ENCODE measurements at places on chromosomes 12 and 14.

DNA sequence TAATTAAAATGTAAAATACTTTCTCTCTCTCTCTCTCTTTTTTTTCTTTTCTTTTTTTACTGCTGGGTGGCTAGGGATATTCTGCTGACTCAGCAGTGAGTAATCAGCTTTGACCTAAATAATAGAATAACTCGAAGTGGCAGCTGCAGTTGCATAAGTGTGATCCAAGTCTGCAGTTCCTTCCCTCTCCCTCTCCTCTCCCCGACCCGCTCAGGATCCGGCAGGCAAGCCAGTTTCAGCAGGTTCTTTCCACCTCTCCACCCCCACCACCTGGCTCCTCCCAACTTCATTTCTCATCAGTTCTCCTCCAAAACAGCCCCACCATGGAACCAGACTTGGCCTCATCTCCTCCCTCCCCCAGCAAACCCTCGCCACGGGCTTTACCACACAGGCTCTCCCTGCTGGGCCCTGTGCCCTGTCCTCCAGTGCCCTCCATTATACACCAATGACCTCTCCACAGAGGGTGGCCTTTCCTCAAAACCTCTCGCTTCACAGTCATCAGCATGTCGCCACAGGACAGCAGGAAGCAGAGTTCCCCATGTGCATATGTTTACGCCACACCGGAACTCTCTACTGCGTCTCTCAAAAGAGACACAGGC, 22.4 kb downstream of the SLC7A8 start:
- DNase-seq, result no peak

DNA sequence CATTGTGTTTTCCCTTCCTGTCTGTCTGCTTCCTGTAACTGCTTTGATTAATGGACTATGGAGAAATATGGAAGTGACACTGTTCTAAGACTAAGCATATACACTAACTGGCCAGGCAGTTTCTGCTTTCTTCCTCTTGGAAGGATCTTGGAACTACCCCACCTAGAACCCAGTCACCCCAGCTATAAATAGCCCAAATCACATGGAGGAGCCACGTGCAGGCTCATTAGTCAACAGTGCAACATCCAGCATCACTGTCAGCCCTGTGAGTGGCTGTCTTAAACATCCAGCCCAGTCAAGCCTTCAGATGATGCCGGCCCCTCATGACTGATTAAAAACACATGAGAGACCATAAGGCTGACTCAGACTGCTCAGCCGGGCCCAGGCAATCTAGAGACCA, 39.2 kb downstream of the BCAT1 start:
- no peak for DNase-seq

- DNase-seq, result no peak
Observed at GRCh38 chr12:12800406-12801180, 12.6 kb upstream of the DDX47 start.

GRCh38 chr12:56010111-56010570, 10.7 kb upstream of the IKZF4 start:
- DNase-seq, result no peak

DNA sequence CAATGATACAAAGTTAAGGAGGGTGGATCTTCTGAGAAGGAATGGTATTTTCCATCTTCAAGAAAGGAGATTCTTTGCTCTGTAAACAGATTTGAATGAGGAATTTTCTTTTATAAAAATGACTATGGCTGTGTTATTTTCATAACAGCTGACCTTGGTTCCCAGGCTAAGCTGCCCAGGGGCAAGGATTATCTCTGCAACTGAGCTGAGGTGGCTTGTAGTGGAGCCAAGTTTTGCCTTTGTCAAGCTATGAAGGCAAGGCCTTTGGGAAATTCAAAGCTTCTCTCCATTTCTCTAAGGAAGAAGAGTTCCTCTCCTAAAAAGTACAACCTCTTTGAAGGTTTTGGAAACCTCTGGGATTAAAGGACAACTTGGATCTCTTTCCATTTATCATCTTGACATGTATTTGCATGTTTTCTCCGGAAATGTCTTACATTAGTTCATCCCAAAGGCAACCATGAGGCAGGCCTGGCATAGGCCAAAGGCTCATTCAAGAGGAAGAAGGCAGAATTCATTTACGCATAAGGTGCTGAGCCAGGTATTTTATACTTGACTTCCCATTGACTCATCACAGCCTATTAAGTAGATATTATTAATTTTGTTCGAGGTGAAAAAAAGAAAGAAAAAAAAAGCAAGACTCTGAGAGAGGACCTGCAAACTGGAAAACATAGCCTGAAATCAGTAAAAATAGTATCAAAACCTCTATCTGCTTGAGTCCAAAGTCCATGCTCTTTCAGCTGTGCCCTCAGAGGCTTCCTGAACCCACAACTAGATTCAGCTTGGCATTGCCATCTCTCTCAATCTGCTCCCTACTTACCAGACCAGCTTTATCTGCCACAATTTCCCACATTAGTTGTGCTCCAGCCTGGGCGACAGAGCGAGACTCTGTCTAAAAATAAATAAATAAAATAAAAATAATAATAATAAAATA, 24.0 kb upstream of the CKAP4 start:
- no peak for DNase-seq

DNA sequence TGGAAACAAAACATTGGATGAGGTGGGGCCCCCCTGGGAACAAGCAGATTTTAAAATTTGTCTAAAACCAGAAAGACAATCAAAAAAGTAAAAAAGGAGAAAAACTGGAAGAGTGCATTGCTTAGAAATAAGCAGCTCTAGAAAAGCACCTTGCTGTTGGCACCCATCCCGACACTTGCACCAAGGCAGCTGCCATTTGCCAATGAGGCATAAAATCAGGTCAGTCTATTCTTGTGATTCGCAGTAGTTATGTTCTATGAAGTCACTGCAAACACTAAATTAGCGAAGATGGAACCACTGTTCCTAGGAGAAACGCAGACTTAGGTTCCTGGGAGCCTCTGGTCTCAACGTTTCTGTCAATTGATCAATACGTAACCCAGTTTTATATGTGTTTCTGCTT, 16.2 kb downstream of the VPS33A start:
- no peak for DNase-seq

DNA sequence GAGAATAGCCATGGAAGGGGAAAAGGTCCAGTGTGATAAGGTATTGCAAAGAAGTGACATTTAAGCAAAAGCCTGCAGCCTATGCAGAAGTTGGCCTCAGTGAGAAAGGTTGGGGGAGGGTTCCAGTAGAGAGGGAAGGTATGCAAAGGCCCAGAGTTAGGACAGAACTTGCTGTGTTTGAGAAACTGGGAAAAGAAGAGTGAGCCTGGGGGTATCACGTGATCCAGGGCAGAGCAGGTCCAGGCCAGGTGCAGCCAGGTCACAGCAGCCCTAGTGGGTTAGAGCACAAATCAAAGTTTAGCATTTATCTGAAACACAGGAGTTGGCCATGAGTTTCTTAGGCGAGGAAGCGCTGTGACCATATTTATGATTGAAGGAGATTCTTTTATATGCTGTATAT, 1.6 kb downstream of the SERPINA5 start:
- no peak for DNase-seq

DNA sequence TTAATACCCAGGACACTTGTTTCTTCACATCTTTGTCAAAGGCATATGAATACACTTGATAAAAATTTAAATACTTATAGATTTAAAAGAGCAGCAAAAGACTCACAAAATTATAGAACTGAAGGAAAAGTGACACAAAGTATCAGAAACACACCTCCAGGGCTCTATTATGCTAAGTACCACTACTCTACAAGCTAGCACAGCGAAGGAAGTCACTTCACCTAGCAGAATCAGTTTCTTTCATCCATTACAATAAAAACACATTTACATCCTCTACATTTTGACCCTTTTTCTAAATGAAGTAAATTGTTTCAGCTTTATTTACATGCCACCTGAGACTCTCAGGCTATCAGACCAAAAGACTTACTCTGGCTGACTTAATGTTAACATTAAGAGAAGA, 26.6 kb upstream of the PTPRB start:
- no peak for DNase-seq

DNA sequence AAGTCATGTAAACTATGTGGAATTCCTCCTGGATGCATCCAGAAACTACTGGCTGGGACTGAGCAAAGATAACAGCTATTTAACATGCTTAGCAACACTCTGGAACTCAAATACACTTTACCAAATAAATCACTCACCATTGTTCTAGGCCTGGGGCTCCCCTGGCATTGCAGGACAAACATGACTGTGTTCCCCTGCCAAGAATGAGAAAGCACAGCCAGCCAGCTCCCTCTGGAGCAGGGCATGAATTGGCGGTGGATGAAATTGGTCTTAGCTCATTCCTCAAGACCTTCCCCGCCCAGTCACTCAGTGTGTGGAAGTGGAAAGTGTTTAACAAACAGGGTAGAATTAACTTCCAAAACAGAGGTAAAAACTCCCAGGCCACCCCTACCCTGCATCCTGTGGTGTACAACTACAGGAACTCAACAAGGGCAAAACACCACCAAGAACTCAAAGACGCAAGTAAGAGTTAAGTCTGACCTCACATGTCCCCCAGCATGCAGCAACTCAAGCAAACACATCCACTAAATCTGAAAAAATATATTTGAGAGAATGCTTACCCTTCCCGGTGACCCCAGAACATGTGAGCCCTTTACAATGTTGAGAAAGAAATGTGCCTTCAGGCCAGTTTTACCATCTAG, 58.4 kb upstream of the BDKRB2 start:
- DNase-seq, result no peak

DNA sequence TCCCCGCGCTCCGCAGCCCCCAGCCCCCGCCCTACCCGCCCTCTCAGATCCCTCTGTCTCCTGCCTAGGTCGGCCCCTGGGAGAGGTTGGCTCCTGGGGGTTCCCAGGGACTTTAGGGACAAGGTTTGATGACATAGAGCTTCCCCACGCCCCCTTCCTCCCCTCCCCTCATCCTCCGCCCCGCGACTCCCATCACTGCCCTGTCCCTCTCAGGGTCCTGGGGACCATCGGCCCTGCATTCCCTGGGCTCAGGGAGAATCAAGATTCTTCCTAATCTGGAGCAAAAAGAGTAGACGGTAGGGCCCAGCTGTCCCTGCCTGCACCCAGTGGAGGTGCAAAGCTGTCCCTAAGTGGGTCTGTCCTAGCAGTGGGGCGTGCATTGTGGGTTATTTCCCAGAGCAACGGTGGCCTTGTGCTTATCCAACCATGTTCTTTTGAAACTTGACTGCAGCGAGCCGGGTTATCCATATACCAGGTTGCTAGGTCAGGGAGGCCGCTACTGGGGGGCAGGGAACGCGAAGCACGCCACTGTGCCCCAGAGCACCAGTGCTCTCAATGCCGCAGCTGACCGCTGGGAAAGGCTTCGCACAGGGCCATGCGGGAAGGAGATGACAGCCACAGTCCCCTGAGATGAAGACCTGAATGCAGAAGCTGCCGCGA, 124.4 kb upstream of the PRMT8 start:
- no peak for DNase-seq

DNA sequence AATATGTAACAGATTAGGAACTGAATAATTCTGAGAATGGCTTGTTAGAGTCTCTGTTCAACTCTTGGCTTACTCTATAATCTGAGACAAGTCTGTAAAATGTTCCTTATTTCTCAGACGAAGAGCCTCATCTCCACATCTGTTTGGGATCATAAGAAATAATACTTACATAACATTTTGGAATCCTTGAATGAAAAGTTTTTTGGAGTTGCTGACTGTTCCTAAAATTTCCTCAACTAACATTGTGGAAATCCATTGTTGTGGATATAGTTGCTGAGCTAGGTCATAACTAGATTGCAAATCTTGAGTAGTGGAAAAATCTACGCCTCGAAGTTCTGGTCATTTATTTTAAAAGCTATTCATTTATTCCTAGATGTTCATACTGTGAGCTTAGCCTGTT, 402.9 kb downstream of the ZFP36L1 start:
- no peak for DNase-seq

DNA sequence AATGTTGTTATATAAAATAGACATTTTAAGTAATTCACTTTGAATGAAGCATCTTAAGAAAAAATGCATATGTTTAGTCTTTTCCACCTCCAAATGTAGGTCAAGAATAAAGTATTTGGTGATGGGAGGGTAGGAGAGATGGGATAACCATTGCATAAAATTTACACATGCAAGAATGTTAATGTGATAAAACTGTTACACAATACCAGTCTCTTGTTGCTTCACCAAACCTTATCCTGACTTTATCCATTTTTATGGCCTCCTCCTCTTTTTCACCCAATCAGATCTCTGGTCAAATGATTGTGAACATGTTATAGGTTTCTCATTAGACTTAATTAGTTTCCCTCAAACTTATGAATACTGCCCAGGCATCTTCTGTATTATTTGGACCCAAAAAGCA, 994.5 kb upstream of the FLRT2 start:
- no peak for DNase-seq

DNA sequence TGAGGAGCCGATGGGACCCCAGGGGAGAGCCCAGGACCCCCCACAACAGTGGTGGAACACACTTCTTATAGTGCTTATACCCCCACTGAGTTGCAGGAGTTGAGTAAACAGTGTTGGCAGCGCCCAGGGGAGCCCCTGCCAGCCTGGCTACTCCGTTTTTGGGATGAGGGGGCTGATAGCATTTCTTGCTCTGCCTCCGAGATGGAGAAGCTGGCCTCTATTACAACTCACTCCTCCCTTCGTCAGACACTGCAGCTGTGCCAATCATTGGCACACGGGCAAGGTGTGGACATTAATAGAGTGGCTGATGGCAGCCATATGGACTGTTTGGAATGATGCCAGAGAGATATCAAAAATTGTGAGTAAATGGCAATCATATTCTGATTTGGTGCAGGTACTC, 94.9 kb upstream of the TMPO start:
- DNase-seq, result no peak

All from CD4-positive, alpha-beta T cell treated with Interleukin-4 for 4 hours (primary cell).